ENCODE measurements at places on chromosomes 16 and 17.

GRCh38 chr16:57574646-57575467, 32.4 kb downstream of the ADGRG5 start:
- DNase-seq = no peak

DNA sequence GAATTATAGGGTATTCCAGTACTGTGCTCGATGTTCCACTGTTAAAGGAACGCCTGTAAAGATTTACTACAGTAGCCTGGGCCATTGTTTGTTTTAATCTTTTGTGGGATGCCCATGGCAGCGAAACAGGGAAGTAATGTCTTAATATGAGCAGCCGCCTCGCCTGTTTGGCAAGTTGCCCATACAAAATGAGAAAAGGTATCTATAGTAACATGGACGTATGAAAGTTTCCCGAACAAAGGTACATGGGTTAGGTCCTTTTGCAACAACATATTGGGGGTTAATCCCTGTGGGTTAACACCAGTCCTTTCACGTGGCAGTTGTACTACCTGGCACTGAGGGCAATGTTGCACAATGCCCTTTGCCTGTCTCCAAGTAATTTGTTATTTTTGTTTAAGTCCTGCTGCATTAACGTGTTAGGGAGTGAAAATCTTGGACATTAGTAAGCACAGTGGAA, 21.1 kb upstream of the TMC5 start:
- DNase-seq = no peak

- no peak for DNase-seq
Measured at GRCh38 chr17:77808686-77809425, 149.6 kb upstream of the TNRC6C start.

- no peak for DNase-seq
Measured at GRCh38 chr16:54648575-54648974, 282.1 kb upstream of the IRX5 start.

DNA sequence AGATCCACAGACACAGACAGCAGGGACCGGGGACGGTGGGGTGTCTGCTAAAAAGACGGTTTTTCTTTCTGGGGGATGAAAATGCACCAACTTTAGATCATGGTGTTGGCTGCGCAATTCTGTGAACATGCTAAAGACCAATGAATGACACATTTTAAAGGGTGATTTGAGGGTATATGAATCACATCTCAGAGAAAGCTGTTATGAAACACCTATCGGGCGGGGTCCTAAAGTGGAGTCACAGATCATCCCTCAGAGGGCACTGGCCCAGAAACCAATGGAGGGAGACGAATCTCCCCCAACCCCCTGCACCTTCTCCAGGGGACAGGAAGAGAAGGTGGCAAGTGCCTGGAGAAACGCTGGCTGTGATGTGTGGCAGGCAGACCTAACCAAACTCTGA, 26.0 kb downstream of the KLHDC4 start:
- DNase-seq = no peak

GRCh38 chr16:82796047-82796446, 169.3 kb downstream of the CDH13 start:
- DNase-seq = no peak

GRCh38 chr17:32878211-32878610, 1.3 kb upstream of the MYO1D start:
- no peak for DNase-seq

DNA sequence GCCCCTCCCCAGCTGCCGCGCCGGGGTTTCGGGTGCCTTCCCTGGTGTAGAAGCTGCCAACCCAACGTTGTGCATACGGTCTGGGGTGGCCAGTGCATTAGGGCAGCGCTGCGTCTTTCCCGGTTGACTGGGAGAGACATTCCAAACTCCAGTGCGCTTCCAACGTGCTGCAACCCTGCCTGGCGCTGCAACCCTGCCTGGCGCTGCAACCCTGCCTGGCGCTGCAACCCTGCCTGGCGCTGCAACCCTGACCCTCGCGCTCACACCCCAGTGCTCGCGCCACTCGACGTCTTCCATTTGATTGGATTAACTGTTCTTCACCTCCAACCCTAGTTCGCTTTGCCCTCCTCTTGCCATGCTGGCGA, 488 bp upstream of the HAP1 start:
- DNase-seq = no peak
